ENCODE measurements at places on chromosomes 7 and 10.

GRCh38 chr7:13989126-13989948 lies at the start of gene ETV1:
Gene ETV1 (minus strand): TSS chr7:13989666. CDS start chr7:13989052, 614 bp downstream.
- DNase-seq = no peak

GRCh38 chr10:77604063-77604462 lies 33.5 kb downstream of the KCNMA1 start:
- no peak for DNase-seq

- DNase-seq = no peak
Measured at GRCh38 chr10:120375666-120376065, 81.4 kb upstream of the PLPP4 start.

- no peak for DNase-seq
Measured at GRCh38 chr7:155358066-155358947, 60.6 kb downstream of the INSIG1 start.

- no peak for DNase-seq
Measured at GRCh38 chr7:139823959-139824521, 5.0 kb upstream of the TBXAS1 start.

DNA sequence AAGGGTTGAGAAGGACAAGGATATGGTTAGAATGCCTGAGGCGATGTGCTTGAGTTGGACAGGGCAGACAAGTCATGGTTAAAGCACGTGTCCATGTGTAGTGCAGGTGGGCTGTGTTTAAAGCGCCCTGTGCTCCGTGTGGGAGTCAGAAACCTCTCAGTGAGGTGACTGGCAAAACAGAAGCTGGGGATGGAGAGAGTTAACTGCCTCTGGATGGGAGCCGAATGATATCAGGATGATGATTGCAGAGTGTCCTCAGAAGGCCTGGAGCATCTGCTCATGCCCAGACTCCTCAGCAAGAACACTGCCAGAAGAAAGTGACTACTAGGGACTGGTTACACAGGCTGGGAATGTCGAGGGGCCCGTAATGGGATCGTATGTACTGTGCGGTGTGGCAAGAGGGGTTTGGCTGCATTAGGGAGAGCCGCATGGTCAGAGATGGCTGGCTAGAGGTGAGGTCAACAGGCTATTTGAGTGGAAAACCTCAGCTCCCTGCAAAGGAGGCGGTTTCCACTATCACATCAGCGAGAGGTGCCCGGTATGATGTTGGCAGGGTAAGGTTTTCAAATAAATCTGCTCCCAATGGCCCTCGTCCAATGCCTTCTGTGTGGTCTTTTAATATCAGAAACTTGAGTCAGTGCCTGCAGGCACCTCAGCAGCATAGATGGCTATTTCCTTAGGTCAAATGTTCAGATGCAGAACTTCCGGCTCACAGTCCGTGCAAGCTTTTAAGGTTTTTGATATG lies 26.1 kb upstream of the MRC1 start:
- DNase-seq = no peak

GRCh38 chr10:13788320-13788600 lies 201.5 kb downstream of the PRPF18 start:
- no peak for DNase-seq

GRCh38 chr10:31317652-31318381 lies 1.2 kb upstream of the ZEB1 start:
- no peak for DNase-seq

DNA sequence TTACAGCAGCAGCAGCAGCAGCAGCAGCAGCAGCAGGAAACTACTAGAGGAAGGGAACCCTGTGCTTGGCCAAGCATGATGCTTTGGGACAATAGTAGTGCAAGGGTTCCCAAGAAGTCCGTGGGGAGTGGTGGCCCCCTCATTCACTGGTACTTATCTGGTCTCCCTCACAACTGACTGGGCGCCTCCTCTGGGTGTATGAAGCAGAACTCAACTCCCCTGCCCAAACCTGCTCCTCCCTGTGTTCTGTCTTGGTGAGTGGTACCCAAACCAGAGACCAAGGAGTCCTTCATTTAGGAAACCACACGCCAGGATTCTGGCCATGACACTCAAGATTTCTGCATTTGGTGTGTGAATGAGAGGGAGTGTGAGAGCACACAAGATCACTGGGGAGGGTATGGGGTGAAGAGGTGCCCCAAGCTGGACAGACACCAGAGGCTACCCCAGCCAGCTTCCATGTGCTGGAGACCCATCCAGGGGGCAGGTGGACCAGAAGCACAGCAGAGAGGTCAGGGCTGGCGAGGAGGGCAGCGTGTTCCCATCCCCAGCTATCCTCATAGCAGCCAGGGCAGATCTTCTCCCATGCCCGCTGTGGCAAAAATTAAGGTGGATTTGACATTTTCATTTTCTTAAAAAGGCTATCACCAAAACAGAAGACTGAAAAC lies 10.6 kb upstream of the ZNF777 start:
- DNase-seq = no peak

GRCh38 chr7:38655833-38656774 lies 24.9 kb upstream of the AMPH start:
- DNase-seq = no peak

DNA sequence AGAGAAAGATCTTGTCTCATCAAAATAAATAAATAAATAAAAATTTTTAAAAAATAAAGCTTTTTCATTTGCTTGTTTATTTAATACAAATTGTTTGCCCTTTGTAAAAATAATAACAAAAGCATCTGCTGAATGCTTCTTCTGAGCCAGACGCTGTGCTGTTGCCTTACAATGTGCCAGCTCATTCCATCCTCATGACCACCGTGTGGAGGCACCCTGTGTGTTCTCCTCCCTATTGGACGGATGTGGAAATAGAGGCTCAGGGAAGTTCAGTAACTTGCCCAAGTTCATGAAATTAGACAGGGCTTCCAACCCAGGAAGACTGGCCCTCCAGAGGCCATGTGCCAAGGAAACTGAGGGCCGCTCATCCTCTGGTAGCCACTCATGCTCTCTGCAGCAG lies 120.6 kb downstream of the SH3PXD2A start:
- DNase-seq = no peak

- no peak for DNase-seq
Measured at GRCh38 chr10:47244560-47245500, 55.2 kb upstream of the GDF10 start.

GRCh38 chr10:55786461-55787050 lies 574.5 kb downstream of the ZWINT start:
- DNase-seq = no peak

DNA sequence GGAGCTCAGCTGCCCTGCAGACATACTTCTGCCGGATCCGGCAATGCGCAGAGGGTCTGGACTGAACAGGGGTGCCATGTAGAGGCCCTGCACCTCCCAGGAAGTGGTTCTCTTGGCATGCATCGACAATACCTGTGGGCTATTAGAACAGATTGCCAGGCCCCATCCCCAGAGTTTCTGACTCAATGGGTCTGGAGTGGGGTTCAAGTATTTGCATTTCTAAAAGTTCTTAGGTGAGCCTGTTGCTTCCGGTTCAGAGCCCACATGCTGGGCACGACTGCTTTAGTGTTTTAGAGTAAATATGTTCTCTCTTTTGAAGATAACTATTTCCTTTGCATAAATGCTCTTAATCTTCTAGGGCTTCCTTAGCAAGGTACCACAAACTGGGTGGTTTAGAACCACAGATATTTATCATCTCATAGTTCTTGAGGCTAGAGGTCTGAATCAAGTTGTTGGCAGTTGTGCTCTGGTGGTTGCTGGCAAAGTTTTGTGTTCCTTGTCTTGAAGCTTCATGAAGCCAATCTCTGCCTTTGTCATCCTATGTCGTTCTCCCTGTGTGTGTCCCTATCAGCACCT lies 435.5 kb downstream of the TCERG1L start:
- DNase-seq = no peak

- DNase-seq = no peak
Measured at GRCh38 chr10:43892062-43892770, 243.5 kb upstream of the ZNF32 start.

DNA sequence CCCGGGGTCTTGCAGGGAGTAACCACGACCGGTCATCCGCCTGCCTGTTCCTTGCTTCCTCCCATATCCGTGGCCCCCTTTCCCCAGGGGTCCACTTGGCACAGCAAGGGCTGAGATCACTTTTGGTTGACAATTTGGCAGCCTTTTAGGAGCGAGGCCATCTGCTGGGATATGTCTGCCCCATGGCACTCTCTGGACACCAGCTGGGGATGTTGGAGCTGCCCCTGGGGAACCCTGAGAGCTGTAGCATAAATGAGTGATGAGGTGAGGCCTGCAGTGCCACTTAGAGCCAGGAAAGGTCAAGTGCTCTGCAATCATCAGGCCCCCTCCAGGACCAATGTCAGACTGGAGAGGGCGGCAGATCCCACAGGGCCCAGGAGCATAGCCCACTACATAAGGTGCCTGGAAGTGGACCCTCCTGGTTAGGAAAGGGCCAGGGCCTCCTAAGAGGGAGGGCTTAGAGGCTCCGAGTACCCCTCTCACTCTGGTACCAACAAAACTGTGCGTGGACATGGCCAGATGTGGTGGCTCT lies 92.1 kb downstream of the HIP1 start:
- DNase-seq = no peak

GRCh38 chr7:42460933-42461332 lies 223.9 kb upstream of the GLI3 start:
- no peak for DNase-seq

DNA sequence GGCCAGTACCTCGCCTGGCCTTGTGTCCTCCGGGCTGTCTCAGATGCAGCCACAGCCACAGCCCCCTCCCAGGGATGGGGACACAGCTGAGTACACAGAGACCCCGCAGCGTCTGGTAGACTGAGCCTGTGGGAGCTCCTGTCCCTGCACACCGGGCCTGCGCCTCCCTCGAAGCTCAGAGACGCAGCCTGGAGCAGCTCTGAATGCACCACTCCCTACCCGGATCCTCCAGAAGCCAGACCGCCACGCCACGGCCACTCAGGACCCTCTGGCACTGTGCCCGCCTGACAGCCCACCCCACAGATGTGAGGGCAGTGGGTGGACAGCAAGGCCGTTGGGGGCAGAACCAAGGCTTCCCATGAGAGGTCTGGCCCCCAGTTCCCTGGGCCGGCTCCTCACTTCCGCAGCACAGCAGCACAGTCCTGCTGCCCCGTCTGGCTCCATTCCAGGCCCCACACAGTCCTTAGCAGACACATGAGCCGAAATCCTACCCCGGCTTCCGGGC lies 40.8 kb downstream of the PAPOLB start:
- no peak for DNase-seq

GRCh38 chr10:93711891-93712290 lies 9.5 kb upstream of the FRA10AC1 start:
- no peak for DNase-seq

- no peak for DNase-seq
Measured at GRCh38 chr10:42754155-42755027, 28.2 kb upstream of the BMS1 start.
